Jurkat, Clone E6-1 (cell line): ENCODE measurements at places on chromosomes 2 and 18.

GRCh38 chr2:234629596-234629995 is 132.7 kb upstream of the ARL4C start:
- no peak for DNase-seq

DNA sequence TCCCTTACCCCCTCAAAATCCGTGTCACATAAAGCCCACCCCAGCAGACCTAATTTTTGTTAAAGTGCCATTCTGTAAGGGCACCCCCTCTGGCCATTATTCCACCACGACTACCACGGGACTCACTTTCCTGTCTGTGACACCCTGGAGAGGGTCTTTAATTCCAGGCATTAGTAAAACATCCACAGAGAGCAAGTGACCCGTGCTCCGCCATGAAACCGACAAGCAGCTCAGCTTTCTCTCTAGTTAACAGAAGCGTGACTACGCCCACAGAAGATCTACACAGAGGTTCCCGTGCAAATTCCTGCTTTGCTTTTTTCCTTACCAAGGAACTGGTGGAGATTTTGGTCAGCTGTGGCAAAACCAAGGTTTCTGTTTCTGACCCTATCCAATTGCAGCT is 4.4 kb downstream of the SIGLEC15 start:
- DNase-seq: no peak

DNA sequence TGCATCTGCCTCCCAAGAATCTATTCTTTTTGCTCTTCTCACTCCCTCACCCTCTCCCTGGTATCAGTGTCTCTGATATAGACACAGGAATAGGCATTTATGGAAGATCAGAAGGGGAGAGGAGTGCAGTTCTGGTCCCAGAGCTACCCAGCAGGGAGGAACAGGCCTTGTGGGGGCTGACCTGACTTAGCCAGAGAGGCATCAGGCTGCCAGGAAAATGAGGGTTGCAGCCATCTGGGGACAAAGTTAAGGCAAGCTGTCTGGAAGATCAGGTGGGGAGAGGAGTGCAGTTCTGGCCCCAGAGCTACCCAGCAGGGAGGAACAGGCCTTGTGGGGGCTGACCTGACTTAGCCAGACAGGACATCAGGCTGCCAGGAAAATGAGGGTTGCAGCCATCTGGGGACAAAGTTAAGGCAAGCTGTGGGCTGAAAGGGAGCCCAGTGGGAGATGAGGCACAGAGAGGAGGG is 69.9 kb upstream of the HK2 start:
- DNase-seq: no peak

DNA sequence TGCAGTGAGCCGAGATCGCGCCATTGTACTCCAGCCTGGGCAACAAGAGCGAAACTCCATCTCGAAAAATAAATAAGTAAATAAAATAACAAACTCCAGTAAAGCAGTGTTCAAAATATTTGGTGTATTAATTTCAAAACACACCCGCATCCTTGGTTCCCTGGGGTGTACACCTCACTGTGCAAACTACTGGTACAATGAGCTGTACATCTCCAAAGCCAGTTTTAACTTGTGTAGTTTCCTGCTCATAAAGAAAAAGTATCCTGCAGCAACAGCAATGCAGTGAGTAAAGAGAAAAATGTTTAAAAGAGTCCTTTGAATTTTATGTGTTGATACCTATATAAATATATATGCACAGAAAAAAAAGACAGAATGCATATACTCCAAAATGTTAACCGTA is 4.4 kb upstream of the NFE2L2 start:
- DNase-seq: no peak

GRCh38 chr2:2620604-2621003 is 289.5 kb upstream of the MYT1L start:
- no peak for DNase-seq

DNA sequence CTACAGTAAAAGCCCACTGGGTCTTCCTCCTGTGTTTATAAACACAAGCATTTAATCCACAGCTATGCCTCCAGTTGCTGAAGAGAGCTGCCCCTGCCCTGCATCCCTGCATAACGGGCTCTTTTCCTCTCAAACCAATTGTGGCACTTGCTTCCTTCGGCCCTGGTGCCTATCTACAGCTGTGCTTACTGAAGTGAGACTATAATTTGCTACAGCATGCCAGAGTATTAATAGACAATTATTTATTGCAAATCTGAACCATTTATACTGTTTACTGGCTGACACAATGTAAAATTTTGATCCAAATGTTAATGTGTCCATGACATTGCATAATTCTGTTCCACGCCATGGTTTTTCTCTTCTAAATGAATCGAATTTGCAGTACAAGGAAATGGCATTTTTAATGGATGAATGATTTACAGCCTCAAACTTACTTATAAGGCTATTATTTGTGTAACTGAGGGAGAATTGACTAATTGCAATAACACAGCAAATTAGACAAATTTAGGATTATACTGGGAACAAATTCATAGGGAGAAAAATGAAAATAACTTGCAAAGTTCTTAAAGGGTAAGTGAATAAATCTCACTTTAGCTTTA is 457.0 kb upstream of the HNRNPA3 start:
- no peak for DNase-seq

DNA sequence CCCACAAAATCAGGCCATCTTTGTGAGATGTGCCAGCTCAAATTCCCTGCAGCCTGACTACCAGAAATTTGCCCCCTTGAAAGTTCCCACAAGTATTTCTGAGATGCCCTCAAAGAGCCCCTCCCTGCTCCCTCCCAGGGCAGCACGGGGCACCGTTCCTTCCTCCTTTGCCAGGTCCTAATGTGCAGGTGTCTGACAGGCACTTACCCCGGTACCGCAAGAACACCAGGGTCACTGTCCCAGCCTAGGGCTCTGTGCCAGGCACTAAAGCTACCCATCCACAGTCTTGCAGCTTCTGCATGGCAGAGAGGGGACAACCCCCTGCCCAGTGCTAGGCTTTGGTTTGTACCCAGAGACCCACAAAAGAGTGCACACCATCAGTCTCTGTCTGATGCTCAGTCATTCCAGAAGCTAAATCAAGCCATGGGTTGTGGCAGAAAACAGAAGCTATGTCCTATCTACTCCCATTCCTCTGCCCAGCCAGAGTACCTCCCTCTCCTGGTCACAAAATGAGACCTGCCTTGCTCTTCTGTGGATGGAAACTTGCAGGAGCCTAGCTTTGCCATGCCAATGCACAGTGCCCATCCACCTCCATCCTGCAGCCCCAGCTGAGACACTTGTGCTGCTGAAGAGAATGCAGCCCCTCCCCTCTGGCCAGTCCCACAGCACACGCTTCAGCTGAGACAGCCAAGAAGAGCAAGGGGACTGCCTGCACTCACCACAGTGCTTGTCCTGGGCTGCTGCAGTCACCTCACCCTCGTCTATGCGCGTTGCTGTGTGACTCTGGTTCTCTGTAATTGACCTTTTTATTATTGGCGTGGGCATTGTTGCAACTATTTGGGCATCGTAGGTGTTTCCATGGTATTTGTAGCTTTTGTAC is 48.7 kb downstream of the INPP5D start:
- DNase-seq: no peak

- no peak for DNase-seq
Measured at GRCh38 chr2:102735416-102736109, 26.3 kb upstream of the TMEM182 start.
